ENCODE measurements at places on chromosomes 4 and X.

DNA sequence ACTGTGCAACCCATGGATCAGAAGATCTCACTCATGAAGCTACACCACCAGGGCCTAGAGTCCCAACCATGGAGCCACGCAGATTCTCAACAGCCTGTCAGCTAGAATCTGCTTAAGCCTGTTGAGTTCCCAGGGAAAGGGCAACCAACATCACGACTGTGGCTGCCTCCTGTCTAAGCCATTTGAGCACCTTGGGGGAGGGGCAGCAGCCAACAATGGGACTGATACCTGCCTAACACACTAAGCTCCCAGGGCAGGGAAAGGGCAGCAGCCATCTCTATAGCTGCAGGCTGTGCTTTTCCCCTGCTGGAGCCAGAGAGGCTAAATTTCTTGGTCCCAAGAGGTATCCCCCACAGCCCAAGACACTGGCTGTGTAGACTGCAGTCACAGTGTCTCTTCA is 96.5 kb upstream of the TCEAL2 start:
- DNase-seq, result no peak

- no peak for DNase-seq
These were observed 312.4 kb upstream of the DIPK2B start for GRCh38 chrX:45513042-45513441.

GRCh38 chr4:104752337-104752736 is 257.6 kb upstream of the CXXC4 start:
- peak; percentile 27 for DNase-seq

GRCh38 chrX:75045369-75045768 is 110.7 kb downstream of the ABCB7 start:
- DNase-seq, result no peak

DNA sequence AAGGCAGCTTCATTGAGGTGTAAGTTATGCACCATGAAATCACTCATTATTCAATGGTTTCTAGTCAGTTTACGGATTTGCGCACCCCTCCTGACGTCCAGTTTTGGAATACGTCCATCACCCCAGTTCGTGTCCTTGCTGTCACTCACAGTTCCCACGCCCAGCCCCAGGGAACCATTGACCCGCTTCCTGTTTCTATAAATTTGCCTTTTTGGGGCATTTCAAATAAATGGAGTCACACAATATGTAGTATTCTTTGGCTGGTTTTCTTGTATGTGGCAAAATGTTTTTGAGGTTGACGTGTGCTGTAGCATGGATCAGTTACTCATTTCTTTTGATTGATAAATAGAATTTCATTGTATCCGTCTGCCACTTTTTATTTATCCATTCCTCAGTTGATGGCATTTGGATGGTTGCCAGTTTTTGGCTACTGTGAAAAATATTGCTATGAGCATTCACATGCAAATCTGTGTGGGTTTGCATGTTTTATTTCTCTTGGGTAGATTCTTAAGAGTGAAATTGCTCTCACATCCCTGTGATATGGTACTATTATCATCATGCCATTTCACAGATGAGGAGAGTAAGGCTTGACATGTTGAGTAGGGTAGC is 18.4 kb upstream of the SORCS2 start:
- no peak for DNase-seq

DNA sequence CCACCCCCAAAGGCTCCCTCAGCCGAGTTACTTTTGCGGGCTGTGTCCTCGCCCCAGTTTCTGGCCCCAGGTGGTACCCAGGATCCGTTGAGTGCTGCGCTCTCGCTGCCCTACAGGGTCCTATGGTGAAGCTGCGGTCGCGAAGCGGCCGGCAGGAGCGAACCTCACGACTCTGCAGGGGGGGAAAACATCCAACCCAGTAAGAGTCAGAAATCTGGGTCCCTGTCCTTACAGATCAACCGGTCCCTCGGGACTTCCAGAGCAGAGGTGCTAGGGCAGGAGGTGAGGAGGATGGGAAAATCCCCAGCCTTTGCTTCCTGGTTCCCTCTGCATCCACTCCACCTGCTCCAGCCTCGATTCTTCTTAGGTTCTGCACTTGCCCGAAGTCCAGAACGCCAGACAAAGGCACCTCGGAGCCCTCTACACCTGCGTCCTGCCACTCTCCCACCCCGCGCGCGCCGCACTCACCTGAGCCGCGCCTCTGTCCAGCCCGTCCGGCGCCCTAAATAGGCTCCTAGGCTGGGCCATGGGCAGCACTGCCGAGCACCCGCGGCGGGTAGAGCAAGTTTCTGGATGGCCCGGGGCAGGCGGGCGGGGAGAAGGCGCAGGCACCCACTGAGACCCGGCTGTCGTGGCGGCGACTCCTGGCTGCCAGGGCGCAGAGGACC is at the start of gene HS3ST1:
TSS of gene HS3ST1 (minus strand) at position 664 of the 668 bp plus-strand sequence. CDS start 28,889 bp downstream, outside the sequence.
- DNase-seq, result peak; percentile 18

DNA sequence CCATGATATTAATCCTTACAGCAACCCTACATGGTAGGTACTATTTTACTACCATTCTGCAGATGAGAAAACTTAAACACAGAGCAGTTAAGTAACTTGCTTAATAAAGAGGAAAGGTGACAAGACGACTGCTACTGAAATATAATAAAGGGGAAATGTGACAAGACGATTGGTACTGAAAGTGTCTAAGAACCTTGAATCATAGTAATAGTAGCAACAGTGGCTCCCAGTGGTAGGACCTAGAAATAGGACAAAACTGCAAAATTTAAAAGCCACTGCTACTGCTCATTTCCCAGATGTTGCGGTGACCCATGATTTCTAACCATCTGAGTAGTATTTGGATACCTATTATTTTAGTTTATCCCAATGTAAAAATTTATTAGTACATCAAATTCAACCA is 89.5 kb downstream of the TASL start:
- peak; percentile 52 for DNase-seq

DNA sequence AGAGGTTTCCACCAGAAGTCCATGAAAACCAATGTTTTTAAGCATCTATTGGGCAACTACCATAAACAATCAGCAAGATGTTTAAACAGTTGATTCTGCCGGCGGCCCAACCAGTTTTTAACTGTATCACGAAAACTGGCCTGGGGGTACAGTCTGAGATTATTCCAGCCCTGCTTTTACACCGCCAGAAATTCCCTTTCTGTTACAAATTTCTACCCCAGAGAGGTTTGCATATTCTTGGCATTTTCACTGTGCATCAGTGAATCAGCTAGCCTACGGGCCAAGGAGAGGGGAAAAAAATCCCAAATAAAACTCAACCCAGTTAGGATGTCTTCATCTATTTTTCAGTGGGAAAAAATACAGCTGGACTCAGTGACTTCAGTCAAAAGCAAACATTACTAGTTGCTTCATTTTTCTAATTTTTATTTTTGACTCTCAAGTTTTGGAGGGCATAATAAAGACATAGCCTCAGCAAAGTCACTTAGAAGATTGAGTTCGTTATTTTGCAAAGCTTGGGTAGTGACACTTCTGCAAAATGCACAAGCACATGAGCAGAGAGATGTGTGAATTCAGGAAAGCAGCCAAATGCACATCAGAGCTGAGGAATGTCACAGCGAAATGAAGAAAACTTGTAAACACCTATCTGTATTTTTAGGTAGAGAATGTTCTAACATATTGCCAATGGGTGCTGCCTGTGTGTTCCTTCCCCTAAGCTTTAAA is 167.8 kb upstream of the GK2 start:
- no peak for DNase-seq

GRCh38 chrX:103513476-103514108 is 5.7 kb downstream of the RAB40A start:
- no peak for DNase-seq

DNA sequence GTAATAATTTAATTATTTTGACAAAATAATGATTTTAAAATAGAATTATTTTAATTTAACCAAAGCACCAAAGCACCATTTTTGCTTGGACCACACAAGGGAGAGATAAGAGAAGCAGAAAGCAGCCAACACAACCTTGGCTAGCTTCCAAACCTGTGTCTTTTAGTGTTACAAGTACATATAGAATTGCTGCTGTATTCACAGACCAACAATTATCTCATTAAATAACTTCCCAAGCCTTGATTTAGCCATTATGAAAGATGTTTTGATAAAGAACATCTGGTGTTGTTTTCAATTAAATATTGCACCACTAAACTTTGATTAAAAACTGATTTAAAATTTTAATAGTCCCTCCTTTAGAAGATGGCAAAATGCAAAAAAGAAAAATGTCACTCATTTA is 14.0 kb upstream of the IGFBP7 start:
- no peak for DNase-seq

GRCh38 chrX:42739741-42740140 is 38.2 kb downstream of the PPP1R2C start:
- no peak for DNase-seq

GRCh38 chr4:129929052-129929451 is 833.1 kb downstream of the C4orf33 start:
- DNase-seq, result no peak

DNA sequence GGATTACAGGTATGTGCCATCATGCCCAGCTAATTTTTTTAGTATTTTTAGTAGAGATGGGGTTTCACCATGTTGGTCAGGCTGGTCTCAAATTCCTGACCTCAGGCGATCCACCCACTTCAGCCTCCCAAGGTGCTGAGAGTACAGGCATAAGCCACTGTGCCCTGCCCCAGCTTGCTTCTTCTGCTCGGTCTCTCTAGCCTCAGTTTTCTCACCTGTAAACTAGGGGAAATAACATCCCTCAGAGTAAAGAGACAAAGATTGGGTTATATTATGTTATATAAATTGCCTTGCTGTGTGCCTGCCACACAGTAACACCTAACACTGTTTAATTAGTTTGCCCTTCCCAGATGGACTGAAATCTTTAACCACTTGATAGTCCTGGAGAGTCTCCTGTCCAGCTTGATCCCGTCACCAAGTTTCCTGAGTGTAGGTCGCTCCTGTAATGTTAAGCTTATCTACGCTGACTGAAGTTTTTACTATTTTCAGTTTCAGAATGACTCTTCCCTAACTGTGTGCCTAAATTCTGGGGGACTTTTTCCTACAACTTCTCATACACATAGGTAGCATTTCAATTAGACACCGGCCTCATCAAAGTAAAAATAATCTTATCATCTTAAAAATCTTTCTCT is 412.7 kb upstream of the TENM3 start:
- DNase-seq, result peak; percentile 52

GRCh38 chr4:156312261-156312847 is 358.7 kb upstream of the CTSO start:
- DNase-seq, result peak; percentile 2

DNA sequence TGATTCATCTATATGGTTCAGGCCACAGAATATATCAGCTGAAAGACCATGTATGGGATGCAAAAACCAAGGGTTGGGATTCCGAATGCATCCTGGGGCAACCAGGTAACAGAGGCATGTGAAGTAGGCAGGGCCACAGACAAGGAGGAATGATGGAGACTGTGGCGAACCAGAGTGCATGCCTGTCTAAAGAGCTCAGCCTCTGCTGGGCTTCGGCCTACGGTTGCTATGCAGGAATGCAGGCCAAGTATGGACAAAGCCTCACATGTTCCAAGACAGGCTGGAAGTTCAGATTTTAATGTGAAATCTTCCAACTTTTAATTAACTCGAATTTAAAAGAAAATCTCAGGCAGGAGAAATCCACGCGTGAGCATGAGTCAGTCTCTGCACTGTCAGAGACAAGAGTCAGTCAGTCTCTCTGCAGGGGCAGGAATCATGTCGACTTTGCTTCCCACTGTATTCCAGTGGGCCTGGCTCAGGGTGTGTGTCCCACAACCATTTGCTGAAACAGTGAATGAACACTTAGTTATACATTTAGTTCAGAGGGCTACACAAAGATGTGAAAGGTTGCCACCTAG is 344.4 kb downstream of the UNC5C start:
- no peak for DNase-seq

GRCh38 chrX:125405339-125405738 is 85.7 kb downstream of the TEX13C start:
- no peak for DNase-seq

GRCh38 chrX:150771116-150771515 is 77.9 kb downstream of the MTMR1 start:
- DNase-seq, result no peak

DNA sequence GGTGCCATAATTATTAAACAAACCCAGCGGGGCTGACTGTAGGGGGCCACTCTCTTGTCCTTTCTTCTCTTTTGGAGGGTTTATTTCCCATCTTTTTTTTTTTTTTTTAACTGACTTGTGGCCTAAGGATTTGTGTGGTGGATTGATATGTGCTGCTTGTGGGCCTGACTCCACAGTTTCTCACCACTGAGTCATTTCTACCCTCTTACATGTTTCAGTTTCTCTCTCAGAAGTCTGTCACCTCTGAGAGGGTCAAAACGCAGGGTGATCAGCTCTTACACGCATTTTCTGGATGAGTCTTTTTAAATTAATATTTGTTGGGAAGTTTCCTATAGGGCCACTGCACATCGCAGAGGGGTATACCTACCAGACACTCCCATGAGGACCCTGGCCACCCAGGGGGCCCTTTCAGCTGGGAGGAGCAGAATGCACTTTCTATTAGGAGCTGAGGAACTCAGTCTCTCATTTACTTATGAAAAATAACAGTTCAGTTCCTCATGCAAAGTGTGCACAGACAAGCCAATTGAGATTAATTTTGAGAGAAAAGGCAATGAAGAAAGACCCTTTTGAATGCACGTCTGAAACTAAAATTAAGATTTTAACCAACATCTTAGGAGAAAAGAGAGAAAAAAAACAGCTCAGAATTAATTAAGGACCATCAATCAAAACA is 407.9 kb downstream of the TECRL start:
- DNase-seq, result peak; percentile 64

DNA sequence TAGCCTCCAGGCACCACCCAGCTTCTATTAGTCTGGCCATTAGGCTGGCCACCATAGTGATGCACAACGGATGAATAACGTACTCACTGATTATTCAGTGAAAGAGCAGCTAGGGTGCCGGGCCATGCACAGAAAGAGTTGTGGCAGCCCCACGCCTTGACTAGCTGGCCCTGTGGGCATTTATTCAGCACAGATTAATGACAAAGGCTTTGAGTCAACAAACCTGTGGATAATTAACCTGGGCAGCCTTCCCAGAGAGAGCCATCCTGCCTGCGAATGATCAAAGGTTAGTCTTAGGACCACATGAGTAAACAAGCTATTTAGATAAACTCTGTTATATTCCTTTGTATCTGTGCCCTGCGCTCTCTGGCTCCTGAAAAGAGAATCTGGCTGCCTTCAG is 37.2 kb downstream of the MAP9 start:
- no peak for DNase-seq

DNA sequence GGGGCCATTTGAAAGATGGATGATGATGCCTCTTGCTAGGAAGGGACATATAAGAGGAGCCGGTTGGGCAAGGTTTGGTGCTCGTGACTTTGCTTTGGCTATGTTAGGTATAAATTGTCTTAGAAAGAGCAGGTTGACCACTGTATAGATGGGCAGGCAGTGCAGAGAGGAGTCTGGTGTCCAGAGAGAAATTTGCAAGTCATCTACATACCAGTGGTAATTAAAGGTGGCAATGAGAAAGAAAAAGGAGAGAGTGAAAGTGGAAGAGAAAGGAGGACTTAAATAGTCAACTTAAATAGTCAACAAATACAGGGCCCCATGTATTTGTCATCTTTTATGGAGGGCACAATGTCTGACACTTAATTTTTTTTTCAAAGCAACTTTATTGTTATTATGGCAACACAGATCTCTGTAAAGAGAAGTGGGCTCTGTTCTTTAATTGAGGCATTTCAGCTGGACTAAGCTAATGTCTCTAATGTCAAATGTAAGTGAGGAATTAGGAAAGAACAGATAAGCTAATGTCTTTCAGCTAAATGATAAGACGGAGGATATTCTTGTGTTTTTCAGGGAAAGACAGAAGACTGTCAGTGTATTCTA is 75.4 kb upstream of the ANXA3 start:
- no peak for DNase-seq

GRCh38 chrX:53265771-53266574 is 15.4 kb downstream of the IQSEC2 start:
- no peak for DNase-seq

- DNase-seq, result no peak
These were observed 57.8 kb upstream of the SLC39A8 start for GRCh38 chr4:102403116-102403515.

- DNase-seq, result peak; percentile 88
These were observed 828 bp downstream of the MCUB start for GRCh38 chr4:109560687-109561461.
